ENCODE measurements at places on chromosomes 12 and 14. TPM values are rescaled to one million over a fixed set of nuclear protein-coding genes. Genes with fewer than 3 reads are reported as not detected.
A peak's percentile ranks its signal among the peaks of the same experiment; 100 is the strongest.

The PPFIA2 gene
- 1.8 TPM for total RNA-seq

The KRT2 gene
- total RNA-seq, result not detected

The ACOT6 gene
- not detected for total RNA-seq

The CFAP251 gene
- total RNA-seq, result 9.0 TPM

The OTX2 gene
- not detected for total RNA-seq

The KLRF1 gene
- total RNA-seq, result not detected

The CDK4 gene
- total RNA-seq, result 121 TPM

The IGFBP6 gene
- 294 TPM for total RNA-seq

The GPRC5A gene
- total RNA-seq, result 8.4 TPM

DNA sequence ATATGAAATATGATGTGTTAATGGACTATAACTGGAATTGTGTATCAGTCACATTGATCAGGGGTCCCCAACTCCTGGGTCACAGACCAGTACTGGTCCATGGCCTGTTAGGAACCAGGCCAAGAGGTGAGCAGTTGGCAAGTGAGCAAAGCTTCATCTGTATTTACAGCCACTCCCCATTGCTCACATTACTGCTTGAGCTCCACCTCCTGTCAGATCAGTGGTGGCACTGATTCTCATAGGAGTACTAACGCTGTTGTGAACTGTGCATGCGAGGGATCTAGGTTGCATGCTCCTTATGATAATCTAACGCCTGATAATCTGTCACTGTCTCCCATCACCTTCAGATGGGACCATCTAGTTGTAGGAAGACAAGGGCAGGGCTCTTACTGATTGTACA is 72.3 kb downstream of the CDK17 start:
- H3K4me1 ChIP-seq, result peaks cover 7% of the 10 kb centered on the region
- H3K4me3 ChIP-seq, result no peak overlapping the region
- H3K27me3 ChIP-seq, result no peaks in the 10 kb centered on the region
- H3K36me3 ChIP-seq, result no peaks in the 10 kb centered on the region
- DNase-seq, result no peak
- H3K27ac ChIP-seq, result no peak overlapping the region

DNA sequence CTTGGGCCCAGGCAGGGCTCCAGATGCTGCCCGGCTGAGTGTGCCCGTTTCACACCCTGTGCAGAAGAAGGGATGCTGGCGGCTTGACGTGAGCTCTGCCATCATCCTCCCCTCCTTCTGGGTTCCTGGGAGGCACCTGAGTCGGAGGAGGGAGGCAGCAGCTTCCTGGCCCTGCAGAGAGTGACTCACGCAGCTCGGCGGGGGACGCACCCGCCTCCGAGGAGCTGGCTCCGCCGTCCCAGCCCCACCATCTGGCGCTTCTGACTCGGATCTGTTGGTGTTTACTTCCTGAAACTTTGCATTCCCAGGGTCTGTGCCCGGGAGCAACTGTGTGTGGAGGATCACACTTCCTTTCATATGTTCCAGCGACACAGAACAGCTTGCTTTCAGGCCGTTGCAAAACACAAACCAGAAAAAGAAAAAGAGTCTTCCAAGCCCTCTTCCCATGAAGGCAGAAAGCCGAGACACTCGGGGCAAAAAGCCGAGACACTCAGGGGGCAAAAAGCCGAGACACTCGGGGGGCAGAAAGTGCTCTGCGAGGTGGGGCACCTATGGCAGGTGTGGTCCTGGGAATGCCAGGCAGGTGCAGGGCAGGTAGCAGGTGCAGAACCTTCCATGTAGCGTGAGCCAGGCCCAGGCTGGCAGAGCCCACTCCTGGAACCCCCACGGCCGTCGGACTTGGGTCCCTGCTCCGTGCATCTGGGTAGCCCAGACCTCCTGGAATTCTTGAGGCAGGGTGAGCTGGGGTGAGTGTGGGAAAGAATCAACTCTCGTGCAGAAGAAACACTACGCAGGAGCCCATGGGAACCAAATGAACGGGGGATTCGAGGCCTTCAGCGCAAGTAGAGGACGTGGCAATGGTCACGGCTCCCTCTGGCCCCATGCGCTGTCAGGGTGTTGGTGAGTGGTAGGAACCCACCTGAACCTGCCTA is 27.6 kb upstream of the GALNT9 start:
- H3K36me3 ChIP-seq, result no peaks in the 10 kb centered on the region
- H3K27me3 ChIP-seq, result peaks cover 17% of the 10 kb centered on the region
- no peaks in the 10 kb centered on the region for H3K4me1 ChIP-seq
- peak; percentile 33 for DNase-seq

GRCh38 chr12:117218149-117218548 is 27.9 kb upstream of the FBXO21 start:
- no peak for DNase-seq
- no peak overlapping the region for H3K4me3 ChIP-seq
- no peak overlapping the region for H3K27ac ChIP-seq
- H3K27me3 ChIP-seq, result peaks cover 16% of the 10 kb centered on the region

- no peaks in the 10 kb centered on the region for H3K4me1 ChIP-seq
- H3K36me3 ChIP-seq, result no peaks in the 10 kb centered on the region
- DNase-seq, result peak; percentile 66
- H3K27me3 ChIP-seq, result no peaks in the 10 kb centered on the region
Observed at GRCh38 chr12:107402041-107403022, 283.3 kb upstream of the PWP1 start.

GRCh38 chr12:22276867-22277266 is 57.6 kb downstream of the ST8SIA1 start:
- no peak overlapping the region for H3K4me3 ChIP-seq
- no peaks in the 10 kb centered on the region for H3K27me3 ChIP-seq
- H3K27ac ChIP-seq, result no peak overlapping the region
- H3K4me1 ChIP-seq, result peaks cover 20% of the 10 kb centered on the region

GRCh38 chr12:10031321-10031720 is 839 bp downstream of the CLEC9A start:
- H3K27ac ChIP-seq, result no peak overlapping the region
- H3K27me3 ChIP-seq, result no peaks in the 10 kb centered on the region
- DNase-seq, result no peak

GRCh38 chr12:4934407-4935035 is 24.8 kb downstream of the KCNA1 start:
- no peak overlapping the region for H3K4me3 ChIP-seq
- H3K36me3 ChIP-seq, result no peaks in the 10 kb centered on the region
- peaks cover 8% of the 10 kb centered on the region for H3K27me3 ChIP-seq
- DNase-seq, result no peak

GRCh38 chr14:21990116-21990515 is 316.5 kb upstream of the OR4E1 start:
- DNase-seq, result no peak
- H3K27ac ChIP-seq, result no peak overlapping the region
- H3K36me3 ChIP-seq, result no peaks in the 10 kb centered on the region
- H3K27me3 ChIP-seq, result no peaks in the 10 kb centered on the region
- H3K4me3 ChIP-seq, result no peak overlapping the region

DNA sequence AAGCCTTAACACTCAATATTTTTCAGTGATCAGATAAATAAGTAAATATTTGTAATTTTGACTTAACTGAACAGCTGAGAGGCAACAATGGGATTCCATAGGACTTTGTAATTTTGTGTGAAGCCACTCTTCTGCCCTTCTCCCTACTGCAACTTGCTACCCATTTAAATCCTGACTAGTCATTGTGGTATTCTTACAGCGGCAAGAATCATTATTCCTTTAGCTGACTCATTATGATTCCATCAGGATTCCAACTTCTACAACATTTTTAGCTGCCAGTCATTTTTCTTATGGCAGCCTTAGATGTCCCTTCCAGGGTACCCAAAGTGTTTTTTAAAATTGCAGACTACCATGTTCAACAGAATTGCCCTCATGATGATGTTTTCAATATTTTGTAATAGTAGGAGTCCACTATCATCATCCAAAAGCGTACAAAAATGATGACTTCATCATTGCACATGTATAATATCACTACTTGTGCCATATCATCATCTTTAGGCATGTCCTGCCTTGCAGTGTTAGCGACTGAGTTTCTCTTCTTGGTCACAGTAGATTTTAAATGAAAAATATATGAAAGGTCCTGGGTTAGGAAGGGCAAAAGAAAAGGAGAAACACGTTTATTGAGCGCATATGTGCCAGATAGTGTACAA is 5.1 kb upstream of the MAGOHB start:
- no peaks in the 10 kb centered on the region for H3K36me3 ChIP-seq
- H3K4me1 ChIP-seq, result peaks cover 4% of the 10 kb centered on the region
- peaks cover 8% of the 10 kb centered on the region for H3K27me3 ChIP-seq
- no peak overlapping the region for H3K4me3 ChIP-seq
- no peak for DNase-seq
- H3K27ac ChIP-seq, result no peak overlapping the region

GRCh38 chr14:60977847-60978246 is 3.0 kb downstream of the TRMT5 start:
- H3K4me1 ChIP-seq, result no peaks in the 10 kb centered on the region
- no peak overlapping the region for H3K27ac ChIP-seq
- no peak for DNase-seq

- no peaks in the 10 kb centered on the region for H3K4me1 ChIP-seq
- no peak for DNase-seq
- H3K4me3 ChIP-seq, result no peak overlapping the region
- H3K27me3 ChIP-seq, result no peaks in the 10 kb centered on the region
- H3K36me3 ChIP-seq, result no peaks in the 10 kb centered on the region
- H3K27ac ChIP-seq, result no peak overlapping the region
Observed at GRCh38 chr12:52552055-52552454, 890 bp downstream of the KRT71 start.
